ENCODE measurements at places on chromosomes 5 and 9.

DNA sequence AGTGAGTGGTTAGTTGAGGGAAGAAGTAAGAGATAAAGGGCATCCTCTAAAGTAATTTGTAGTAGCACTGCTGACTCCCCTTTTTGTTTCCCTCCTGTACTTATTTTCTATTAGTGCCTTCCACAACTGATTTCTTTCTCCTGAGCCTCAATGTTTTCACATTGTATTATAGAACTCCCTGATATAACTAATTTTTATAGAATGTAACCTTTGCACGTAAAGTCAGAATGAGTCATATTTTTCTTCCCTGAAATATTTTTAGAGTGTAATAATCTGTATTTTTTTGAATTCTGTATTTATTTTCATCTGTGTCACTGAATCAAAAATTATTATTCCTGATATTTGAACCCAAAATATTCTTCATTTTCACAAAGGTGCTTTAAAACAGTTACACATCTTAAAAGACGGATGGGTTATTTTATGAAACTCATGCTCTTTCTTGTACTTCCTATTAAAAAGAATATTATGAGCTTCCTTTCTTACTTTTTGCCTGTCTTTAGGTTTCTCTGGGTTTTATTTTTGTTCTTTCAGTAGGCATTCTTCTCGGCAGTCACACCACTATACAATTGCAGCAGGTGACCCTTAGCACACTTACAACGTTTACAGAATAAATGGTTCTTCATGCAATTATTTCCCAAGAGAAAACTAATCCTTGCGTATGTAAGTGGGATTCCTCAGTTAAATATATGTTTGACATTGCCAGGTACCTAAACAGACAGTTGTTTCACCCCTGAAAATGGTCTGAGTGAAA is 30.5 kb upstream of the DMRTA1 start:
- no peak for ATAC-seq

DNA sequence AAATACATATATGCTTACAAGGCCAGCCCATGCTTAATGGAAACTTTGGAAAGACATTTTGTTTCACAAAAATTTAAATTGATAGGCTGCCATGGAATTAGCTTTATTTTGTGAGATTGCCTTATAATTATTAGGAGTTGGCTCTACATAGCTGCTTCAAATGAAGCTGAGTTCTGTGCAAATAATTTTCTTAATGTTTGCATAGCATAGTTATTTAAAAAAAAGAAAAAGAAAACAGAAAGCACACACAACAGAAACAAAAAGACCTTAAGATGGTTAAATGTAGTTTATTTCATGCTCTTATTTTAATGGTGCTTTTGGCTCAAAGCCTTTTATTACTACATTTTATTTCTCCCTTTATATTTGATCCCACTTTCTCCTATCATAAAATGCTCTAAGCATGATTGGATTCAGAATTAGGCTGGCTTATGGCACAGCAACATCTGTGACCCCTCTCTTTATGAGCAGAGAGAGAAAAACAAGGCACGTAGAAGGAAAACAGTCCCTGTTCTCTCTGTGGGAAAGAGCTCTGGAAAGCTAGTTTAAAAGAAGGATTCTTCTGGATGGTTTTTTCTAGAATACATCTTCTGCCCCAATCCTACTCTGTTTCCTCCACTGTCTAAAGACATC is 530.5 kb downstream of the NTRK2 start:
- ATAC-seq: no peak

DNA sequence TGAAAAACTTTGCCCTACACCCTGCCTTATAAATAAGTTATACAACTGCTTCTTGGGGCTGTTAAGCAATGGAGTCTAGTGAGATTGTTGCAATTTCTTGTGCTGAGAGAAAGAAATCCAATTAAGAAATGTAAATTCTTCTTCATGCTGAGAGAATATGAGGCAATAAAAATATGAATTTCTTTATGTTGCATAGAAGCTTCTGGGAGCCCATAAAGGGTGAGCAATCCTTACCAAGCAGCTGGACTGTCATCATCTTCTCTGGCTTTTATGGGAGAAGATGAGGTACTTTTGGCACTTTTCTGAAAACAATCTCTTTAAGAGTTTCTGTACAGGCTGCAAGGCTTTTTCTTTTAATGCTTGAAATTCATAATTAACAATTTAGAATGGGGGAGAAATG is 204.3 kb downstream of the DMRTA1 start:
- ATAC-seq: no peak

DNA sequence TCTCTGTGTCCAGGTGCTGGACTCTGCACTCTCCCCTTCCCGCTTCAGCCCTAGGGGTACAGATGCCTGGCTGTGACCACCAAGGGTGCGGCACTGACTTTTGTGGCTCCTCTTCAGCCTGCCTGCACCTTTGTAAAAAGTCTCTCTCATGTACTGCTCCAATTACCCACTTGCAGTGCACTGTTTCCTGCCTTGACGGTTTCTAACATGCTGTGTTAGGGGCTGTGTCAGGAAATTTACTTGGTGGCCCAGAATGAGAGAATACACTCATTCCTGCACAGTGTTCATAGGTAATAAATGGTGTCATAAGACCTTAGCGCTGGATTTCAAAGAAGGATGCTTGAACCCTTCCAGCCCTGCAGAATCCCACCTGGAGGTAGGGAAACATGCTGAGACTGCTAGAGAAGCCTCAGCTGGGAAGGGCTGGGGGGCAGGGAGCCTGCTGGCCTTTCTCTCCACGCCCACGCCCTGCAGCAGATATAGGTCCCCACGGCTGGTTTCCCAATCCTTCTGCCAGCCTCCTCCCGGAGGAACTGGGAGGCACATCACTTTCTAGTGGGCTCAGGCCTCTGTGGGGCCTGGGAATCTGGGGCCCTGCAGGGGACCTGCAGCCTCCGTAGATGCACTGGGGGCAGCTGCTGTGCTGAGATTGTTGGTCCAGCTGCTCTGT is 17.6 kb upstream of the HRH2 start:
- peak; percentile 38 for ATAC-seq

Measured in activated CD4-positive, CD25-positive, alpha-beta regulatory T cell treated with anti-CD3 and anti-CD28 coated beads, Interleukin-2, amount 50 U/mL, for 24 hours (primary cell).